CD4-positive, alpha-beta T cell treated with Interleukin-6 at 100 ng/mL for 8 hours (primary cell): ENCODE measurements at places on chromosomes 4 and X.

- DNase-seq: no peak
Observed at GRCh38 chr4:8897251-8898167, 25.9 kb upstream of the HMX1 start.

DNA sequence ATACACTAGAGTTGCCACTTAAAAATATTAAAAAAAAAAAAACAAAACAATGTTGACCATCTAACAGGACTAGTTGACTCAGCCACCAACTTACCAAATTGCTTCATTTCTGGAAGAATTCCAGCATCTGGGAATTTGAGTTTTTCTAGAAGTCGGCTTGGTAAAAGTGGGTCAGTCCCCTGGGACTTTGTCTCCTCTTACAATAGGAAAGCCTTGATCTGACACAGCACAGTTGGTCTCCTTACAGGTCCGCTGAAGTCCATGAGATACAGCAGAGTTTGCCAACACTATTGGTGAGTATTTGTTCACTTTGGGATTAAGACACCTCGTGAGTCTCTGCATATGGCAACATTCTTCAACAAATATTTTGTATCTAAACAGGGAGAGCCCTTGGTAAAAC lies 18.2 kb upstream of the DDIT4L start:
- DNase-seq: no peak

DNA sequence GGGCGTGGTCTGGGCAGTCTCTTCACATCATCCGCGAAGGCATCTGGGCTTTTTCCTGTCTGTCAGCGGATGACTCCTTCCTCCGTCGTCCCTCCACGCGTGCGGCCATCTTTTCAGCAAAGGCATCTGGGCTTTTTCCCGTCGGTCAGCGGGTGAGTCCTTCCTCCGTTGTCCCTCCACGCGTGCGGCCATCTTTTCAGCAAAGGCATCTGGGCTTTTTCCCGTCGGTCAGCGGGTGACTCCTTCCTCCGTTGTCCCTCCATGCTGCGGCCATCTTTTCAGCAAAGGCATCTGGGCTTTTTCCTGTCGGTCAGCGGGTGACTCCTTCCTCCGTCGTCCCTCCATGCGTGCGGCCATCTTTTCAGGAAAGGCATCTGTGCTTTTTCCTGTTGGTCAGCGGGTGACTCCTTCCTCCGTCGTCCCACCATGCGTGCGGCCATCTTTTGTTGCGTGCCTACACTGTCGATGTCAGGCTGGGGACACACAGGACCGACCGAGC lies 12.3 kb upstream of the TMEM271 start:
- DNase-seq: no peak

DNA sequence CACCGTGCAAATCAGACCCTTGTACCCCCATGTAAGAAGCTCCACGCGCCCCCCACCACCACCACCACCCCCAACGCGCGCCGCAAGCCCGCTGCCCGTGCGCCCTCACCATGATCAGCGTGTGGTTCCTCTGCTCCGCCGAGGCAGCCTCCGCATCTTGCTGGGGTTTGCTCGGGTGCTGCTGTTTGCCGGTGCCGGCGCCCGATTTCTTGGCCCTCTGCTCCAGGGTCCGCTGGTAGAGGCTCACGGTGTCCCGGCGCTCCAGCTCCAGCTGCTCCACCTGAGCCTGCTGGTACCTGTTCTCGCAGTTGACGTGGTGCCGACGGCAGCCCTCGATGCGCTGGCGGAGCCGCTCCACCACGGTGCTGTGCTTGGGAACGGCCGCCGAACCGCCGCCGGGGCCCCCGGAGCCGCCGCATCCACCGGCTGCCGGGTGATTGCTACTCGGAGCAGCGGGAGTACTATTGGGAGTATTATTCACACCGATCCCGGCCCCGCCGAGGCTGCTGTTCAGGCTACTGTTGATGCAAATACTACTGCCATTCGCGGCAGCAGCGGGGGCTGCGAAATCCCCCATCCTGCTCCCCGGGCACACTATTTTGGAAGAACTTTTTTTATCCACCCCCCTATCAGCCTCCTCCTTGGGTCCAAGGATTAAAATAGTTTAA lies 1.1 kb downstream of the MAML3 start:
- DNase-seq: peak; percentile 21

DNA sequence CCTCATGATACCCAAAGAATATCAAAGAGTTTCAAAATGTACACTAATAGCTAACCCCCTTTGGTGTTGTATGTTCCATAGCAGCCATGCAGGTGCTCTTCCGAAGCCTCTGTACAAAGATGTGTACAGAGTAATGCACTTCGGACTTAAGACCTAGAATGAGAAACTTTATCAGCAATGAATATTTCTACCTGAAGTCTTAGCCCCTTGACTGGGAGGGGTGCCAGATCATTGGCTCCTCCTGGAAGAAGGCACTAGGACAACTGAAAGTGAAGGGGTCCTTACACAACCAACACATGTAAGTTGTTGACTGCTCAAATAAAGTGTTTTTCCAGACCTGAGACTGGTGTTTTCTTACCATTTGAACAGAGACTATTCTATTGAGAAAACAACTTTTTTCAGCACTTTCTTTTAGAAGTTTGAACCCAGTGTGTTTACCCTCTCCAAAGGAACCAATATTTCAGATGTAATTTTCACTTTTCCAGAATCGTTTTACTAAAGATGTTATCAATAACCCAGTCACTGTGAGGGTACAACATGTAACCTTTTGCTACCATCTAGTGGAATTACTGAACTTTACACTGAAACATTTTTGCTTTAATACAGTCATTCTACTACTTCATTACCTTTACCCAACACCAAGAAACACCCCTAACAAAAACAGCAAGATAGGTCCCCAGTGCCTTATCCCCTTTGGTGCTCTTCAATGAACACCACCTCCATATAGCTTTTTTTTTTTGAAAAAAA lies 33.3 kb upstream of the PRDX4 start:
- DNase-seq: no peak

DNA sequence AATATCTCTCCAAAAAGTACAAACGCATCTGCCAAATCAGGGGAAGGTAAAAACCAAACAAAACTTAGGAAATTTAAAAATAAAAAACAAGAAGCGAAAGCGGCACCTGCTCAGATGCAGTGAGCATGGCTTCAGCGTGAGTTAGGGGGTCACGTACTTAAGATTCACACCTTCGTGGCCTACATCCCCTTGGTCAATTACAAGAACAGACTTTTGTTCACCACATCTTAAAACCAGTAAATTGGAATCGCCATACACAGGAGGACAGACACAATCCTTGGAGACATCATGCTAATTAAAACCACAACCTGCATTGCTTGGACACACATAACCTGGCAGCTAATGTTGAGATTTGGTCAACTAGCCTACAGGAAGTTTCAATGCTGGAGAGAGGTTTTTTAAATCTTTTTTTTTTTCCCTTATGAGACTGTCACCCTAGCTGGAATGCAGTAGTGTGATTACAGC lies 12.5 kb upstream of the SEL1L3 start:
- DNase-seq: no peak

GRCh38 chr4:130110189-130110588 lies 1014.2 kb downstream of the C4orf33 start:
- DNase-seq: no peak

GRCh38 chr4:123399627-123400358 lies 3.2 kb downstream of the SPRY1 start:
- DNase-seq: no peak

DNA sequence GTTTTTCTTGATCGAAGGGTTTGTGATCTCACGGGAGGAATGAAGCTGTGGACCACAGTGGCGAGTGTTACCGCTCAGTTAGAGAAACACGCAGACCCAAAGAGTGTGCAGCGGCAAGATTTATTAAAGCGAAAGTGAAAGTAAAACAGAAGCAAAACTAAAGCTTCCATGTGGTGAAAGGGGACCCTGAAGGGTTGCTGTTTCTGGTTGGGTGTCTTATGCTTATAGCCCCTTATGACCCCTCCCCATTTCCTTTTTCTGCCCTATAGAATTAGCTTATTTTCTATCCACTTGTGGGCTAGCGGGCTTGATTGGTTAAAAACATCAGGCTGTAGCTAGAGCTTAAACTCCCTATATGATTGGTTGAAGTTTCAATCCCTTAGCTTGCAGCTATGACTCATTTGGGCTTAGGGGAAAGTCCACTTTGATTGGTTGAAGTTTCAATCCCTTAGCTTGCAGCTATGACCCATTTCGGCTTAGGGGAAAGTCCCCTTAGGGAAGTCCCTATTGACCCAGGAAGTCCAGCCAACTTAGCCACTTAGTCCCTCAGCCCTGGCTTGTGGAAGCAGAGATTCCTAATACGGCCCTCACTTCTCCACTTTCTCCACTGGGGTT lies 171.2 kb upstream of the NWD2 start:
- DNase-seq: no peak

DNA sequence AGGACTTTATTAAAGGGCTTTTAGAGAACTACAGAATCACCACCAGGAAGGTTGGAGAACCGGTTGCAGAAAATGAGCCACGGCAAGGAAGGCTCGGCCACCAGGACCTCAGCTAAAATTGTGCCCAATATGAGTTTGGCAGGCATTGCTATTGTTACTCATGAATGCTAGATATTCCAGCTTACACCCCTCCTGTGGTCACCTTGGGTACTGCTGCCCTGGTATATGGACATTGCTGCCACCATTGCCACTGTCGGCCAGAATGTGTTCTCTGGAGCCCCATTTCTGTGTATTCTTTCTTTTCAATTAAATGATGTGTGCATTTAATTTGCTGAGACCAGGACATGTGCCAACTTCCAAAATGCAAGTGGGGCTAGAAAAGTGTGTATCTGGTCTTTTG lies 626.7 kb upstream of the BOD1L1 start:
- DNase-seq: no peak

- DNase-seq: no peak
Observed at GRCh38 chr4:87516683-87517082, 12.5 kb downstream of the SPARCL1 start.

GRCh38 chr4:64880557-64880956 lies 471.3 kb upstream of the TECRL start:
- DNase-seq: no peak

- no peak for DNase-seq
Observed at GRCh38 chrX:67544281-67545035, 637 bp downstream of the AR start.

- DNase-seq: no peak
Observed at GRCh38 chr4:3290889-3291321, 1.9 kb upstream of the RGS12 start.

- DNase-seq: no peak
Observed at GRCh38 chr4:52377563-52377962, 281.5 kb downstream of the USP46 start.

DNA sequence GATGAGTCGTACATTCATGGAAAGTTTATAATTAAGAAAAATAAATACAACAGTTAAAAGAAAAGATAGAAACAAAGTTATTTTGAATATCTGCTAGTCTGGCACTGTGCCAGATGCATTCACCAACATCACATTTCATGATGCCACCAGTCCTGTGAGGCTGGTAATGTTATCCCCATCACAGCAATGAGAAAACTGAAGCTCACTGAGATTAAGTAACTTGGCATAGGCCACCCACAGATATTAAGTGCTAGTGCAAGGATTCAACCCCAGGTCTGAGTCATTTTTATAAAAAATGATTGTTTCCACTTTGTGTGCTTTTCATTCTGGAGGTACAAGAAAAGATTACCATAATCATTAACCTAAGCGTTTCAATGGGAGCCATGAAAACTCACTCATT lies 65.0 kb upstream of the IL15 start:
- DNase-seq: no peak

GRCh38 chrX:44843318-44843702 lies 511 bp upstream of the DUSP21 start:
- no peak for DNase-seq

DNA sequence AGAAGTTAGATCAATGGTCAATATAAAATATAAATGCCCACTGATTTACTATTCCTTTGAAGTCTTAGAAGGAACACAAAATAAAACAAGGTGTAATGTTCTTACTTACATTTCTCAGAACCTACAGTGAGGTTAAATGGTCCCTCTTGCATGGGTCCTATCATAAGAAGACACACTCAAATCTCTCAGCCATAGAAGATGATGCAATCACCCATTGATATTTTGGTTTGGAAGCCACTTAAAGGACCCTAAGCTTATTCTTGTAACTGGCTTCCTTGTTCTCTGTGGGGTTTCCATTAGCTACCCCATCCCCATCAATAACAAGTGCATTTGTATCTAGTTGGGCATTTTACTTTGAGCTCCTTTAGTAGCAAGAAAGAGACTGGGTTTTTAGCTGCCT lies 15.1 kb downstream of the REELD1 start:
- DNase-seq: no peak

GRCh38 chr4:124745985-124746801 lies 33.7 kb upstream of the ANKRD50 start:
- DNase-seq: no peak

GRCh38 chr4:51958199-51958968 lies 61.8 kb downstream of the LRRC66 start:
- no peak for DNase-seq

DNA sequence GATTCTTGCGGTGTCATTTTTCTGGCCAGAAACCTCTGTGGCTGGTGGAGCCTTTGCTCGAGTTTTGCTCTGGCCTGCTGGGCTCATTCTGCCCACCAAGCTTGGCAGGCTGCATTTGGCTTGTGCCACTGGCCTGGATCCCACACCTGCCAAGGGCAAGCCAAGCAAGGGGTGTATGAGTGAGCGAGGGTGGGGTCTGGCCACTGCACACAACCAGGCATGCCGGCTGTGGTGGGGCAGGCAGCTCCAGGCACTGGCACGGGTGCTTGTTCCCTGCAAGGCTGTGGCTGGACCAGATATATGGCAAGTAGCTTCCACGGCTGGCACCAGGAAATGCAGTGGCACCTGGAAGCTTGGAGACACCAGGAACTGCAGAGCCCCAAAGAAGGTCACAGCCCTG lies 68.6 kb upstream of the PPP3CA start:
- DNase-seq: no peak

GRCh38 chr4:129378364-129378763 lies 282.4 kb downstream of the C4orf33 start:
- DNase-seq: no peak

DNA sequence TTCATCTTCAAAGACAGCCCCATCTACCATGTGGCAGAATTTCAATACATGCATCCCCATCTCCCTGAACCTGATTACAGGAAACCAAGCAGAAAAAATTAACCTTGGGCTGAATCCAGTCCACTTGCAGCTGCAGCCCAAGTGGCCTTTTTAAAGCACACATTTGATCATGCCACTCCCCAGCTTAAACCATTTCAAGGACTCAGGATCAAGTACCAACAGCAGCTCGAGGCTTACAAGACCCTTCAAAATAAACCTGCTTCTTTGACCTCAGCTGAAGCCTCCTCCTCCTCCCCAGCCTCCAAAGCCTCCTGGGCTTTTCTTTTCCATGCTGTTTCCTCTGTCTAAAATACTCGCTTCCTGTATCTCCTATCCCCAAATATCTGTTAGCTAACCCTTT lies 50.7 kb upstream of the KIT start:
- no peak for DNase-seq
